ENCODE measurements at places on chromosomes 2 and 18.

- DNase-seq, result no peak
Observed at GRCh38 chr18:32271672-32272208, 81.9 kb downstream of the MEP1B start.

- DNase-seq, result no peak
Observed at GRCh38 chr2:108958002-108958401, 31.0 kb downstream of the EDAR start.

DNA sequence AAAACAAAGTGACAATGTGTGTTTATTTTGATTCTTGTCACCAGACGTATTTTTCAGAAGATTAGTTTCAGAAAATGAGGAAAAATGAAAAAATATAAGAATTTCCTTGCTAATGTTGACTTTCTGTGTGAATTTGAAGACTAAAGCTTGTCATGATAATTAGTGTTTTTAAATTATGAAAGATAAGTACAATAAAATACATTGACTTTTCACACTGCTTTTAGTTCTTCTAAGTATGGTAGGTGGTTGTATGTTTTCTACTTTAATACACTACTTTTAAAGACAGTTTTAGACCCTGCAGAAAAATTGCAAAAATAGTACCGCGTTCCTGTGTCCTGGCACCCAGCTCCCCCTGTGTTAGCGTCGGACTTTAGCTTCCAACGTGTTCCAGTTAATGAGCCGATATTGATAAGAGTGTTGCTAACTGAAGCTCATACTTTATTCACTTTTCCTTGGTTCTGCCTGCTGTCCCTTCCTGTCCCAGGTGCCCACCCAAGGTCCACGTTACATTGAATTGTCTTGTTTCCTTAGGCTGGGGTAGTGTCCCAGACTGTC is 695 bp downstream of the RBFA start:
- DNase-seq, result no peak

DNA sequence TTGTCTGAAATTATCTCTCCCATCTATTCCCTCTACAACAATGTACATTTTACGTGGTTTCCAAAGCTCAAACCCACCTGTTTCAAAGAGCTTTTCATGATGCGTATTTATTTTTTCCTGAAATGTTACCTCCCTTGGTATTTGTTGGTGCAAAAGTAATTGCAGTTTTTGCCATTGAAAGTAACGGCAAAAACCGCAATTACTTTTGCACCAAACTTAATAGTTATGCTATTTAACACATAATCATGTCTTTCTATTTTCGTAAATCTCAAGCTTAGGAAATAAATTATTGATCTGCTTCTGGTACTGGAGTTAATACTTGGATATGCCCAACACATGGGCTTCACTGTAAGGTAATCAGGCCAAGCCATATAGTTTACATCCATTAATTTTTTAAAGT is 85.2 kb downstream of the SUCLG1 start:
- DNase-seq, result no peak

- DNase-seq, result no peak
Observed at GRCh38 chr2:181554061-181554830, 97.1 kb downstream of the ITGA4 start.

DNA sequence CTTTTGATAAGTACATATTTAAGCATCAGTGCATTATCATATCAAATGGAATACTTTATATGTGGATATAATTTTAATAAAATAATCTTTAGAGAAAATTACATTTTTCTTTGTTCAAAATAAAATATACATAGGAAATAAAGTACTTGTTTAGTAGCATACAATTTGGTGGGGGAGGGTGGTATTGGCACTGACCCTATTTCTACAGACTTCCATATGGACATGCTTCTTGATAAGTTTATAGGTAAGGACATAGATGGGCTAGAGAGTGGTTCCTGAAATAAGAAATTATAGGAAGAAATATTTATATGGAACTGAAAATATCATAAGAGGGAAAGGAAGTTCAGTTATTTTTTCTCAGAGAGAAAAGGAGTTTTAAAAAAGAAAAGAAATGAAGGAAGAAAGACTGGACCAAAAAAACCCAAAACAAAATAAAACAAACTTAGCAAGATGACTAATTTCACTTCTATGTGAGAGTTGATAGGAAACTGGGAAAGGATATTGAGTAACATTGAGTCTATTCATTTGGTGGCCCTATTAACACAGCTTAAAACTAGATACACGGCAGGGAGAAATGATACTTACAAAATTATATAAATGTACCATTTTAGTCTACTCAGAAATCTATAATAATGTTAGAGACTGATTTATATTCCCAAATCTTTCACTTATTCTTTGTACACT is 505.9 kb downstream of the ERBB4 start:
- no peak for DNase-seq

GRCh38 chr2:226440127-226440918 is 359.3 kb downstream of the IRS1 start:
- DNase-seq, result no peak

DNA sequence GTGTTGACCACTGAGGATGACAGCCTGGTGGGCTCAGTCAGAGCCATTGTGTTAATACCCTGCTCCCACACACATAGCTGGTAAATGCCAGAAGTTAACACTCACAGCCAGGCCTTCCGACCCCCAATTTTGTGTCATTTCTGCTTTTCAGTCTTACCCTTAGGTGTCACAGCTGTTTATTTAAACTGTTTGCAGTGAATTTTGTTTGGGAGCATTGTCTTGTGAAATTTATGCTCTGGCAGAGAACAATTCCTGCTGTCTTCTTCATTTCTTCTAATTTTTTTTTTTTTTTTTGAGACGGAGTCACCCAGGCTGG is 8.2 kb downstream of the LPIN1 start:
- no peak for DNase-seq

DNA sequence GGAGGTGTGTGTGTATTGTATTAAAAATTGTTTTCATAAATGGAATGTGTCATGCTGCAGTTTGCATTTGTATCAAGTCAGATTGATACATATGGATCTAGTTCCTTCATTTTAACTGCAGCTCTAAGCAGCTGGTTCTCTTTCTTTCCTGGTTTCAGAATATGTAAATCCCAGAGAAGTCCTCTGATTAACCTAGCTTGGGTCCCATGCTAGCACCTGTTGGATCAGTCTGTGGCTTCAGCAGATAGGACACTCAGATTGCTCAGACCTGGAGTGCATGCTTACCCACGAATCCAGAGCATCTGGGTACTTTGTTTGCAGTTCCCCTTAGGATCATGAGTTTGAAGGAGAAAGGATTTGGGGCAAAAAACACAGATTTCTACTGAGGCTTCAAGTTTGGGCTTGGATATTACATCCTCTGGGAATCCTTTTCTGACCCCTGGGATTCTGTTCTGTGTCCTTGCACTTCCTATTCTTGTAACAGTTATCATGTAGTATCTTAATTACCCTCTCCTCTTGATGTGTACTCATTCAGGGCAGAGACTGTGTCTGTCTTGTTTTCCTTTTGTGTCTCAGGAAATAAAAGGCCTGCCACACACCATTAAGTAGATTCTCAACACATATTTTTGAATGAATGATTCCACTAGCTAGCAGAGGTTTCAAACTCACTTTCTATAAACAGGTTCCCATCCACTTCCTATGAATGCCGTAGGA is 142.1 kb downstream of the PHLPP1 start:
- DNase-seq, result no peak

- no peak for DNase-seq
Observed at GRCh38 chr2:156421851-156422250, 14.3 kb upstream of the GPD2 start.

DNA sequence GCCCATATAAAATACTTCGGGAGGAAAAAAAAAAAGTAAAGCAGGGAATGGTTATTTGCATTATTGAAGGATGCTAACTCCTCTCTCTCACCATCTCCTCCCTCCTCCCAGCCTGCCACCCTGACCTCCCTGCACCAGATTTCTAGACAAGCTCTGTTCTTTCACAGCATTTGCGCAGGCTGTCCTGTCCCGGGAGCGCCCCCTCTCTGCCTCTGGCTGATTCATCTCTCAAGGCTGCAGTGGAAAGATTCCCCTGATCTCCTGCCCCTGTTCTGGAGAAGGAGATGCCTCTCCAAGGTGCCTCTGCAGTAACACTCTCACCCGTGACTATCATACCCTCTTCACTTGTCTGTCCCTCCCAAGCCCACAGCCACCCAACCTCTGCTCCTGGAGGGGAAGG is 38.5 kb downstream of the COL4A4 start:
- no peak for DNase-seq

- DNase-seq, result no peak
Observed at GRCh38 chr18:50839996-50840395, 20.2 kb upstream of the MRO start.

DNA sequence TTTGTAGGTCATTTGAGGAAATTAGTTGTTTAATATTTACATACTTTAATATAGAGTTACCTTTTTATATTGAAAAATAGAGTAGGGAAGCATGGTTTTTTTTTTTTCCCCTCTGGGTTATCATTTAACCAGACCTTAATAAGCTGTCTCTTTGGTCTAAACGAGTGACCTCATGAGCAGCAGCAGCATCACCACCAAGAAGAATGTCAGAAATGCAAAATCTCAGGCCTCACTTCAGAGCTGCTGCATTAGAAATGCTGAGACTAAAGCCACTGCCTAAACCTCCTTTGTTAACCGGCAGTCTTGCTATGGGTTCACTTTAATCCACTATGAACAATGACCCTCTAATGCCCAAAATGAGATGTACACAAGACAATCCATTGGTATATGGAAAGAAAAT is 733.7 kb upstream of the FAM98A start:
- DNase-seq, result no peak

DNA sequence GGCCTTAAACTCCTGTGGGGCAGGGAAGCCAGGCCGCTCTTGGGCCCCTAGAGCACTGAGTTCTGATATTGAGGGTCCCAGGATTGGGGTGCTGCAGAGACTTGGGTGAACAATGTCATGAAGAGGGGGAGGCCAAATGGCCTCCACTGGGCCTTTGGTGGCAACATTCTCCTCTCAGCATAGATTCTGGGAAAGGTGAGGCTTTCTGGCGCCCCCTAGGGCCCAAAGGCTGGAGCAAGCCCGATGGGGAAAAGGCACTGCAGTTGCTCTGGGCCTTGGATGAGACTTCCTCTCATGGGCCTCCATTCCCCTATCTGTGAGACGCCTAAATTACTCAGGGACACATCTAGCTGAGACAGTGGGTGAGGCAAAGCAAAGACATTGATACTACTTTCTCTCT is 84.8 kb downstream of the ACAA2 start:
- no peak for DNase-seq

DNA sequence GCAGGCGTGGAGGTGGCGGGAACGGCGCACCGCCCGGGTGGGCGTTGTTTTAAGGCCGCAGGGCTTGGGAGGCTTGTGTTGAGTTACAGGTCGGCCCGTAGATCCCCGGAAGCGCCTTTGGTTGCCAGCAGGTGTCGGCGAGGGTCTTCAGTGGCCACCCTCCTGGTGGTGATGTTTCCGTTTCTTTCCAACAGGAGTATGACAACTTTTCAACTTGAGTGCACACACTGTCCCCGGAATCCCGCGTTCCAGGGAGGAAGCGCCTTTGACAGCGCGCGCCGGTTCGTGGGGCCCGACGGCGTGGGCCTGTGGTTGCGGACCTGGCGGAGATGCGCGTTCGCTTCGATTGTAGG is 1.0 kb upstream of the HDAC4 start:
- no peak for DNase-seq

GRCh38 chr2:66730441-66730840 is 295.5 kb downstream of the MEIS1 start:
- no peak for DNase-seq

GRCh38 chr2:112604952-112605351 is 20.5 kb downstream of the CHCHD5 start:
- DNase-seq, result no peak

DNA sequence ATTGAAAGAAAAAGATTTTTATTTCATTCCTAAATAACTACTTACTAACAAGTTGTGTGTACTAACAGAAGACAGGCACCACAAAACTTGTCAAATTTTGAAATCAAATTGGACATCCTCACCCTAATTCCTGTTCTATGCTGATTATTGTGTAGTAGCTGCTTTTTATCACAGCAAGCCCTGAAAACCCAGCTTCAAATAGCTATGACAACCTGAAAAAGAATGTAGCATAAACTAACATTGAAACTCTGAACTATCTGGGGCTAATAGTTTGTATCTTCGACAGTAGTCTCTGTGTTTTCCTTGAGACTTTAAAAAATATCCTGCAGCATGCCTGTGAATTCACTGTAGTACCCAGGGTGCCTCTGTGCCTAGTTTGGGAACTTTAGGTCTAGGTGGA is 122.6 kb downstream of the WDPCP start:
- DNase-seq, result no peak

DNA sequence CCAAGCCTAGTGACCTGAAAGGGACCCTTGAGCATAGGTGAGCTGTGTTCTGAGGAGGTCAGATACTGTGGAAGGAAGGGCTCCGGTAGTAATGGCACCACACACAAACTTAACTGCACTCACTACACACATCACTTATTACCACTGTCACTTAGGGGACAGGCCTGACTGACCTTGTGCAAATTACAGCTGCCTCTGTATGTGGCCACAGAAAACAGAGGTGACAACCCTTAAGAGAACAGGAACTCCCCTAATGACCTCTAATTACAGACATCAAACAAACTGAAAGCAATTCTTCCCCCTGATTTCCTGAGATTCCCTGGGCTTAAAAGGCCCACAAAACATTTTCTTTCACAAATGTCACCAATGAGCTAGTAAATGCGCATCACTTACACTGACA is 360.6 kb downstream of the RND3 start:
- no peak for DNase-seq

DNA sequence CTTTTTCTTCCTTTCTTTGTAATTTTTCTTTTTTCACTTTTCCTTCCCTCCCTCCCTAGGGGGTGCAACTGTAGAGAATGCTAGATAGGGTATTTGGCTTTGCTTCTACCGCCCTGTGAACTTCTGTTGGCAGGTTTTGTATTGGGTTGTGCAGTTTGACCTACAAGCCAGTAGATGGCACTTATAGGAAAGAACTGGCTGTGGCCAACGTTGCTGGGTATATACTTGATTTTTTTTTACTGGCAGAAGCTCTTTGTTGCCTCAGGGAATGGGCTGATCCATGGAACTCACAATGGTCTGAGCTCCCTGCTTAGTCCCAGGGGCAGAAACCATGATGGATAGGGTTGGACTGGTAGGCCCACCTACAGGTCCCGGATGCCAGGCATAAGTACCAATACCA is 1019.5 kb upstream of the LRRTM1 start:
- no peak for DNase-seq

- DNase-seq, result no peak
Observed at GRCh38 chr2:215530191-215530968, 94.5 kb upstream of the FN1 start.

GRCh38 chr18:45551142-45551815 is 64.0 kb upstream of the SLC14A2 start:
- no peak for DNase-seq

DNA sequence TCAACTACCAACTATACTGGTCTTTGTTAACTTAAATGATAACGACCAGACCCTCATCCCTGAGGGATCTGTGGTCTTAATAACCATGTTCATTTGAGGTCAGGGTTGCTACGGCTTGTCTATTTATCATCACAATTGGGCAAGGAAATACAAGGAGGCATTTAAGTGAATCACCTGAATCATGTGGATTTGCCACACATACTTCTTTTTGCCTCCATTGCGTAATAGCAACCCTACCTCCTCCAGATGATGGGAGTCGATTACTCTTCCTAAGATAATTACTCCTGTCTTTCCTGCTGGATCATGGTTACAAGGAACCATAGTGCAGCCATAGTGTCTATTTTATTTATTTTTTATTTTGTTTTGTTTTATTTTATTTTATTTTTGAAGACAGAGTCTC is 42.2 kb downstream of the TAF4B start:
- no peak for DNase-seq

- no peak for DNase-seq
Observed at GRCh38 chr2:238105506-238106338, 5.6 kb downstream of the ESPNL start.

- no peak for DNase-seq
Observed at GRCh38 chr2:114940785-114941458, 498.5 kb downstream of the DPP10 start.

GRCh38 chr18:2448565-2449151 is 122.6 kb downstream of the METTL4 start:
- DNase-seq, result no peak

Data from stimulated activated CD8-positive, alpha-beta memory T cell treated with anti-CD3 and anti-CD28 coated beads, Interleukin-15, amount 100 ng/mL, for 4 hours (primary cell).